Activated effector memory CD4-positive, alpha-beta T cell treated with anti-CD3 and anti-CD28 coated beads, Interleukin-2, amount 50 U/mL, for 16 hours (primary cell): ENCODE measurements at places on chromosomes 16 and 17.

GRCh38 chr16:68081861-68082628 is 3.1 kb upstream of the NFATC3 start:
- DNase-seq, result peak; percentile 55

GRCh38 chr17:74373838-74374606 is 6.7 kb downstream of the GPR142 start:
- DNase-seq, result no peak

DNA sequence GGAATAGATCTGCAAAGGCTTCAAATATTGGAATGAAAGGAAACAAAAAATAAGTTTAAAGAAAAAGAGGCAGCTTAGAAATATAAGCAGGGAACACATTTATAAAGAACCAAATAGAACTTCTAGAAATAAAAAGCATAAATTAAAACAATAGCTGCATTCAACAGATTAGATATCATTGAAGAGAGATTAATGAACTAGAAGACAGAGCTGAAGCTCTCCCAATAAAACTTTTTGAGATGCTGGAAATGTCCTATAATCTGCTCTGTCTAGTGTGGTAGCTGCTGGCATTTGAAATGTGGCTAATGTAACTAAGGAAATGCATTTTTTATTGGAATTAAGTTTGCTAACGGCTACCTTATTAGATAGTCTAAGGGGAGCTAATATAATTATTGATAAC is 115.6 kb downstream of the MAP2K4 start:
- DNase-seq, result no peak

DNA sequence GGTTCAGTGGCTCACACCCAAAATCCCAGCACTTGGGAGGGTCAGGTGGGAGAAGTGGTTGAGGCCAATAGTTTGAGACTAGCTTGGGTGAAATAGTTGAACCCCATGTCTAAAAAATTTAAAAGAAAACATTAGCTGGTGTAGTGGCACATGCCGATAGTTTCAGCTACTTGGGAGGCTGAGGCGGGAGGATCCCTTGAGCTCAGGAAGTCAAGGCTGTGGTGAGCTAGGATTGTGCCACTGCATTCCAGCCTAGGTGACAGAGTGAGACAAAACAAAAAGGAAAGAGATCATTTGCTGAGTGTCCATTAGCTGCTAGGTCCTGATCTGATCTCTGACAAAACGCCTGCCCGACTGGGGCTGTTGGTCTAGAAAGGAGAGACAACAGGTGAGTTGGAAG is 14.1 kb upstream of the DBNDD1 start:
- DNase-seq, result no peak

DNA sequence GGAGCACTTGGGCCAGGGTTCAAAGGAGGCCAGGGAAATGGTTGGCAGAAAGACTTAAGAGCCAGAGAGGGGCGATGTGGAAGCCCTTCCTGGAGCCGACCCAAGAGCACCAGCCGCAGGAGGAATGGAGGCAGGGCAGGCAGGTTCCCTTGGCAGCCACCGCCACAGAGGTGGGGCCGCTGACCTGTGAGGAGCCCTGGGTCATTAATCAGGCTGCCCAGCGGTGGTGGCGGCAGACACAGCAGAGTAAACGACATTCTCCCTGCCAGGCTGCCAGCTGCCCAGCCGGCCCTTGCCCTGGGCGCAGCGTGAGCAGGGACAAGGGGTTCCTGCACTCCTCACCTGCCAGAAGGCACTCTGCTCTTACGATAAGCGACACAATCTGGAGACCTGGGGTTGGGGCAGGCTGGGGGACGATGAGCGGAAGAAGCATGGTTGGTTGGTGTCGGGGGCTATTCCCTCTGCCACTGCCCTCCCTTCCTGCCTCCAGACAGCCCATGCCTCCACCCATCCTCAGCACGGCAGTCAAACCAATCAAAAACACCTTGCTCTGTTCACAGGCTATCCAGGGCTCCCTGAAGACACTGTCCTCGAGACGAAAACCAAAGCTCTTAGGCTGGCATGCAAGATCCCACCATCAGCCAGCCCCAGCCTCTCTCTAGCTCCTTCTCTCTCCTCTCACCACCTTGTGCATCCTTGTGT is 40.9 kb downstream of the PLXDC1 start:
- no peak for DNase-seq

- DNase-seq, result no peak
Measured at GRCh38 chr16:4591706-4592470, 22.8 kb downstream of the UBALD1 start.

DNA sequence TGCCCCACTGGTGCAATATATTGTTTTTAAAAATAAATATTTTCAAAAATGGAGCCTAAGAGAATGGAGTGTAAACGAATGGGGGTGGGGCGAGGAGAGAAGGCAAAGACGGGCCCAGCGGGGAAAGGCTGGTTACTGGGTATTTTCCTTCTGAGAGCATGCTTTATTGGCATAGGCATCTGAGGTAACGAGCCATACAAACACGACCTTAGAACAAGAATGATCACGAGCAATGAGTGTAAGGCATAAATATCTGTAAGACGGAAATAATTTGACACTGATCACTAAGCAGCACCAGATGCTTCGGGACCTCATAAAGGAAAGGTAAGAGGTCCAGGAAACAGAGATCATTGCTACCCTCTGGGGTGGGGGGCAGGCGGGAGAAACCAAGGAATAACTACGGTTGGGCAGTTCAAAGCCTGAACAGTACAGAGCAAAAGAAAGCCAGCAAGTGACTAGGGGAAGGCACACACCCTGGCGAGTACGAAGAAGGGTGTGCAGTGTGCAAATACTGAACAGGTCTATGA is 959 bp downstream of the SSH2 start:
- DNase-seq, result no peak
